ENCODE measurements at places on chromosomes 12 and 14. TPM values are rescaled to one million over a fixed set of nuclear protein-coding genes. Genes with fewer than 3 reads are reported as not detected.

DNA sequence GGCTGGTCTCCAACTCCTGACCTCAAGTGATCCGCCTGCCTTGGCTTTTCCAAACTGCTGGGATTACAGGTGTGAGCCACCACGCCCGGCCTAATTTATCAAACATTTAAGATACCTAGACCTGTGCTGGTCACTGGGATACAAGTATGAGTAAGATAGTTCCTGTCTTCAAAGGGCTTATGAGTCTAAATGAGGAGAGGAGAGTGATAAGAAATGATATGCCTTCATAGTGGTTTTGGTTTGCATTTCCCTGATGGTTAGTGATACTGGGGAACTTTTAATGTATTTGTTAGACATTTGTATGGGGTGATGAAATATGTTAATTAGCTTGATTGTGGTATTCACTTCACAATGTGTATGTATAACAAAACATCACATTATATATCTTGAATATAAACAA lies 21.2 kb downstream of the TMED10 start:
- no peak for DNase-seq

The KRT72 gene
- not detected for total RNA-seq

DNA sequence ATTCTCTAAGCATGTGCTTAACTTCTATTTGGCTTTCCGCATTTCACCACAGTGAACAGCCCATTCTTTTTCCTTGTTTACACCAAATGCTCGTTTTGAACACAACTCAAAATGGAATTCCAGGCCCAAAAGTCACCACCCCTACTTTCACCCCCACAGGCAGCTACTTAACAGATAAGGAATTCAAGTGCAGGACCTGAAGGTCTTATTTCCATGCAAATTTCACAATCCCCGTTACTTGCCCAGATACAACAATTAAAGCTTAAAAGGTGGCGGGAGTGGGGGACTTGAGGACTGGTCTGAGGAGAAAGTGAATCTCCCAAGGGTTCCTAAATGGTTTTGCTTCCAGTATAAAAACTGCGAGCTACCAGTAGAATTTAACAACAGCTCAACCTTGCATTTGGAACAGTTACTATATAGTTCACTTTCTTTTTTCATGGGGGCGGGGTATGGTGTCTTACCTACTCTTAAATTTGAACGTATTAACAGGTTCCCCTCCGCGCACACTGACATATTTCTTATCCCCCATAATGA lies 3.7 kb downstream of the USP44 start:
- peak; percentile 66 for DNase-seq

The FOXN4 gene
- total RNA-seq = not detected

DNA sequence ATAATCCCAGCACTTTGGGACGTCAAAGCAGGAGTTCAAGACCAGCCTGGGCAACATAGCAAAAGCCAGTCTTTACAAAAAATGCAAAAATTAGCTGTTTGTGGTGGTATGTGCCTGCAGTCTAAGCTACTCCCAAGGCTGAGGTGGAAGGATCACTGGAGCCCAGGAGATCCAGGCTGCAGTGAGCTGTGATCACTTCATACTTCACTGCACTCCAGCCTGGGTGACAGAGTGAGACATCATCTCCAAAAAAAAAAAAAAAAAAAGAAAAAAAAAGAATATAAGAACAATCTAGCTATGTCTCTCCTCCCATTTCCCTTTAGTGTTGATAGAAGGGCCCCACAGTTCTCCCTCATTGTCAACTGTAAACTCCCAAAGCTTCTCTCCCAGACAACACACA lies 3.5 kb upstream of the BCAT1 start:
- no peak for DNase-seq

DNA sequence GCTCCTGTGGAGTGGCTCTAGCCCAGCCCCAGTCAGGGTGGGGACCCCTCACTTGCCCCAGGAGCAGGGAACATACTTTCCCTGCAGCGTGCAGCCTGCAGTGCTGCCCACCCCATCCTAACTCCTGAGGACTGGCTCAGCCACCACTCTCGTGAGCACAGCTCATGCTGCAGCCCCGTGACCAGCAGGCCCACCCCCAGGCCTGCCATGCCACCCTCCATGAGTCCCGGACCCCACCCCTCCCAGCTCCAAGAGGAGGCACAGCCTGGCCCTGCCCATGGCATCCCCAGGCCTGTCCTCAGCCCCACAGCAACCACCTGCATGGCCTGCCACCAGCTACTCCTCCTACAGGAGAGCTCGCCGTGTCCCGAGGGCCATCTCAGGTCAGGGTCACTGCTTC lies 3.9 kb upstream of the JAG2 start:
- no peak for DNase-seq

- DNase-seq = no peak
Measured at GRCh38 chr14:103100281-103101121, 6.0 kb downstream of the EXOC3L4 start.

- DNase-seq = no peak
Measured at GRCh38 chr14:56797569-56798446, 12.5 kb downstream of the OTX2 start.

DNA sequence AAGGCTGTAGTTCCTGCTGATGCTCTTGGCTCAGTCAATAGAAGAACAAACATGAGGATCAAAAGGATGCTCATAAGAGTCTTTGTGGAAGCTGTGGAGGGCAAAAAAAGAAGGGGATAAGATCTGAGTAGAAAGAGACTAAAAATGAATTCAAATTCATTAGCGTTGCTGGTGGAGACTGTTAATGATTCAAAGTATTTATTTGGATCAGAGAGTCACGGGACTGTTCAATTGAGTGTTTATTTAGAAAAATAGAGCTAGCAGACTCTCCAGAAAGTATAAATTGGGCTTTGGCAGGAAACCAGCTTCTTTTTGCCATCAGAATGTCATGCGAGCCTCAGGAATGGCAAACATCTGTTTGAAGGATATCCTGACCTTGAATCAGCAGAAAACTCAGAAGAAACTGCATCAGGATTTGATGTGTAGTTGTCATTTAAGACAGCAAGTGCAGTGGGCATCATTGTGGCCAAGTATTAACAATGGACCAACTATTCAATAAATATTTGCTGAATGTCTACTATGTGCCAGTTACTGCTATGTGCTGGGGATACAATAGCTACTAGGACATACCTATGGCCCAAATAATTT lies 126.4 kb downstream of the TBC1D30 start:
- DNase-seq = no peak

The PLEKHH1 gene
- 0.33 TPM for total RNA-seq
